ENCODE measurements at places on chromosomes 2 and 18.

DNA sequence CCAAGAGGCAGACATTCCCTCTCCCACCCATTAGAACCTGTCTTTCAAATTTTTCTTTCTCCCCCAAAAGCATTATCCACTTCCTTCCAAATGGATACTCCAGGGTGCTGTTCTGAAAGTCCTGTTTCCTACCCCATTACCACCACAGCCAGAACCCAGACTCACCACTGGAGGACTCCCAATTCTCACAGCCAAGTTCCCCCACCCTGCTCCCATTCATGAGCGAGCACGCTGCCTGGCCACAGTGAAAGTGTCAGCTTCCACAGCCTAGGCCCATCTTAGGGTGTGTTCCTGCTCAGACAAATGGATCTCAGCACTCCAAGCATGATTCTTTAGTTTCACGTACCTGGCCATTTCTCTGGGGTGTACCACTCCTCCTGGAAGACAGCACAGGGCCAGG lies 3.8 kb upstream of the ANKRD53 start:
- no peak for DNase-seq

- DNase-seq, result no peak
Observed at GRCh38 chr18:79798999-79799370, 1.2 kb downstream of the KCNG2 start.

DNA sequence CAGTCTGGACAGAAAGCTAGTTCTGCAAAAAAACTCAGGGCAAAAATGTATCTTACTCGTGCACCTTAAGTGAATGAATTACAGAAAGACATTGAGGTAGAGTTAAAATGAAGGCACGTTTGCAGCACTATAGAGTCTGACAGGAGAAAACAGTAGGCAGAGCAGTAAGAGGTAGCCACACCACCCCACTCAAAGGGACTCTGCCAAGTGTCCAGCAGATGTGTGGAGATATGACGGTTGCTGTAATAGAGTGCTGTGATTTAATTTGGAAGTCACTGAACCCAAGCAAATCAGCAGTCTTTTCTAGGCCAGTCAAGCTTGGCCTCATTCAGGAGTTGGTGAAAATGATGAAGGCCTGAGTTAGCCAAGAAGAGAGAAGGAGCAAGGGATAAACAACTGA lies 464.4 kb downstream of the PTPRM start:
- no peak for DNase-seq

- no peak for DNase-seq
Observed at GRCh38 chr2:76930056-76930744, 592.0 kb downstream of the LRRTM4 start.

GRCh38 chr2:212797484-212798205 lies 259.0 kb upstream of the ERBB4 start:
- no peak for DNase-seq

GRCh38 chr18:5974696-5975095 lies 79.4 kb upstream of the TMEM200C start:
- DNase-seq, result no peak

DNA sequence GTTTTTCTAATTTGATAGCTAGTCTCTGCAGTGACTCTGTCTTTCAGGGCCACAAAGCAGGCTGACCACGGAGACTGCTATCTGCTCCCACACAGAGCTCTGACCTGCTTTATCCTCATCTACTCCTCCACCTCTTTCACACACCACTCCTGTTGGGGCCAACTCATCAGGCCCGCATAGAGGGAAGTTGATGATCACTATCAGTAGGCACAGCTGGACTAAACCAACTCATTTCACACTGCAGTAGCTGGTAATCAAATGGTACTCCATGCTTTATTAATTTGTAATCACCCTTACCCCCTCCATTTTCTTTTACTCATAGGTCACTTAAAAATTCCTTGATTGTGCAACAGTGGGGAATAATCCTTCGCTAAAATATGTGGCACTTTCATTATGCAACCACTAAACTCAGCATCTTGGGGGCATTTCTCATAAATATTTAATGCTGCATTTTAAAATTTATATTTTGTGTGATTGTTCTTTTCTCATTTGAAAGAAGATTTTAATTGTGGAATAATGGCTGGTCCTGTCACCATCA lies 249.8 kb upstream of the GCFC2 start:
- no peak for DNase-seq

DNA sequence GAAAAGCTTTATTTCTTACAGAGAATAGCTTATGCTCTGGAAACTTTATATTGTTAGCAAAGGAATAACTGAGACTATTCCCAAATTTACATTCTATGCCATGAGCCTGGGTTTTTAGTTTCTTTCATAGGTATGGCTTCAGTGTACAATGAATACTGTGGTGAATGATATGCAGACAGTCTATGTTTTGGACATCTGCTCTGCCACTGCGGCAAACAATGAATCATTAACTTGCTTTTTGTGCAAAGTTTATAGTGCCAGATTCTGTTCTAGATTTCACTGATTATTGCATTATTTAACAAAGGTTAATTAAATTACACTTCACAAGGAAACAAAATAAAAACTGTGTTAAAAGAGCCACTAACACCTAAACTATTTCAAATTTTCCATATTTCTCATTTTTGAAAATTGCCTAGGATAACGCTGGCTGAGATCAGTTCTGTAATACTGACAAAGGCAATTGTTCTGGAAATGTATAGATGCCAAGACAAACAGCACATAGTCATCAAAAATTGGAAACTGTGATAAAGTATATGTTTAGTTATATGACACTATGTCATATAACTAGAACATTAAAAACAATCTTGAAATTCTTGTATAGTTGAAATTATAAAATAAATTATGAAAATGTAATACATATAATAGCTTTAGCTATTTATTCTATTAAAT lies 74.7 kb downstream of the ITSN2 start:
- no peak for DNase-seq

- DNase-seq, result no peak
Observed at GRCh38 chr2:128310094-128310716, 8.5 kb downstream of the HS6ST1 start.

GRCh38 chr2:54767921-54768320 lies 44.5 kb downstream of the EML6 start:
- no peak for DNase-seq

Data from stimulated activated CD8-positive, alpha-beta memory T cell treated with anti-CD3 and anti-CD28 coated beads, Interleukin-7, amount 100 ng/mL, for 24 hours (primary cell).